ENCODE measurements at places on chromosomes 5 and 9. TPM values are rescaled to one million over a fixed set of nuclear protein-coding genes. Genes with fewer than 3 reads are reported as not detected.

IFNA7 gene
- not detected for total RNA-seq

RLN1 gene
- total RNA-seq = not detected

HEMGN gene
- 4.2 TPM for total RNA-seq

FCN2 gene
- total RNA-seq = not detected

ADGRD2 gene
- 0.46 TPM for total RNA-seq

DNAJA1 gene
- 296 TPM for total RNA-seq

LCN6 gene
- total RNA-seq = not detected

DBN1 gene
- 161 TPM for total RNA-seq

OLFM1 gene
- total RNA-seq = 347 TPM

ICE1 gene
- 43.1 TPM for total RNA-seq

SOX30 gene
- total RNA-seq = not detected

NSMF gene
- total RNA-seq = 54.2 TPM

NUP155 gene
- total RNA-seq = 53.5 TPM

LRRC19 gene
- total RNA-seq = not detected

PCDHB11 gene
- 14.8 TPM for total RNA-seq

PTGS1 gene
- 1.4 TPM for total RNA-seq

FBP2 gene
- total RNA-seq = 0.23 TPM

IL3 gene
- not detected for total RNA-seq

BHMT gene
- 0.46 TPM for total RNA-seq

TERT gene
- under 0.01 TPM for total RNA-seq

CAMK4 gene
- total RNA-seq = 95.0 TPM

AHRR gene
- 1.6 TPM for total RNA-seq

CRHBP gene
- 17.8 TPM for total RNA-seq

NPR3 gene
- total RNA-seq = 6.2 TPM

PLAC8L1 gene
- 0.69 TPM for total RNA-seq

SLC34A1 gene
- total RNA-seq = not detected

SPAG8 gene
- total RNA-seq = 8.3 TPM

ABL1 gene
- total RNA-seq = 29.5 TPM
